NCI-H510A (cell line): ENCODE measurements at places on chromosomes 12 and 14.

DNA sequence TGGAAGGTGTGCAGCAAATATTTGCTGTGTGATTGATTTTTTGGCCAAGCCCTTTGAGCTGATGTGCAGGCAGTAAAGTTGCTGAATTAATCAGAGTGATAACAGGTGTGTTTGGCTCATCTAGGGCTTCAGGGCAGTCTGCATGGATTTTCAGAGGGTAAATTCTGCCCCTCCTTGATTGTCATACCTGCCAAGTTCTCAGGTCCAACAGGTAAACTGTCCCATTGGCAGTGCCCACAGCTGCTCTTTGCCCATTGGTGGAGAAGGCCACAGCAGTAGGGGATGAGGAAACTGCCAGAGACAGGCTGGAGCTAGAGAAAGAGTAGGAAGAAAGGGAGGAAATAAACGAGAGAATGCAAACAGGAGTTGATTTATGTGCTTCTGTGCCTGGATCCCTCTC, 33.6 kb downstream of the TEP1 start:
- DNase-seq = no peak

GRCh38 chr14:20343862-20344220, 406 bp downstream of the PARP2 start:
- no peak for DNase-seq

- no peak for DNase-seq
Observed at GRCh38 chr14:51465486-51465885, 186.2 kb upstream of the FRMD6 start.

GRCh38 chr12:110865521-110865920, 18.7 kb downstream of the CCDC63 start:
- no peak for DNase-seq

DNA sequence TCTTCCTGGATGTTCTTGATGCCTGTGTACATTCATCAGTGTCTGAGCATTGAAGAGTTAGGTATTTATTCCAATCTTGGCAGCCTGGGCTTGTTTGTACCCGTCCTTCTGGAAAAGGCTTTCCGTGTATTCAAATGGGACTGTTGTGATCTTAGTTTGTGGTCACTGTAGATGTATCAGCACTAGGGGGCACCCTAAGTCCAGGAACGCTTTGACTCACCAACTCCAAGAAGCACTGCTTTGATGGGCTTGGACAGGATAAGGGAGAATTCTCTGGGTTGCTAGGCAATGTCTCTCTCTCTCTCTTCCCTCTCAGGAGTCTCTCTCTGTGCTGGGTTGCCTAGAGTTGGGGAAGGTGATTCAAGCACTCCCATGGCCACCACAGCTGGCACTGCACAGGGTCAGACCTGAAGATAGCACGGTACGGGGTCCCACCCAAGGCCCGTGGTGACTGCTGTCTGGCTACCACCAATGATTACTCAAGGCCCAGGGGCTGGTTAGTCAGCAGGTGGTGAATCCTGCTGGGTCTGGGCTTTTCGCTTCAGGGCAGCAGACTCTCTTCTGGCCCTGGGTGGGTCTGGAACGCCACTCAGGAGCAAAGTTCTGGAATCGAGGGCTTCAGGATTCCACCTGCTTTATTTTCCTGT, 211.1 kb upstream of the RGS6 start:
- DNase-seq = no peak

- no peak for DNase-seq
Observed at GRCh38 chr14:75803765-75804164, 142.7 kb downstream of the TTLL5 start.

DNA sequence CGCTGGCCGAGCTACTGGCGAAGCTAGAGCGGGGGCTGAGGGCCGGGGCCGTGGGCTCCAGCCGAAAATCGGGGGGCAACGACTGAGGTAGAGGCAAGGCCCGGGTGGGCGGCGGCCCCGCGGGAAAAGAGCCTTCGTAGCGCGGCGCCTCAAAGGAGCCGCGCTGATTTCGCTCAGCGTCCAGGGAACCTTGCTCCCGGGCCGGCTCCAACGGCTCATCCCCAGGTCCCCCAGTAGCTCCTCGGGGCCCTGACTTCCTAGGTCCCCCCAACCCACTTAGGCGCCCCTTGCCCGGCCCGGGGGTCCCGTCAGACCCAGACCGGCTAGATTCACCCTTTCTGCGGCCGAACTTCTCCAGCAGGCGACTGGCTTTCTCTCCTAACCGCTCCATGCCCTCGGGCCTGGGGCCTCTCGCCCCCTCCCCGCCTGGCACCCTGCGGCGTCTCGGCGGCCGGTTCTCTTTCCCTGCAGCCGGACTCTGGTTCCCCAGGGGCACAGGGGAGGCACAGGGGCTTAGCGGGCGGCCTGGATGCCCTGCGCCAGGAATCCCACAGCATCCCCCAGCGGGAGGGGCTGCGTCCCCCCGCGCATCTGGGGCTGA, 375 bp downstream of the AJUBA start:
- no peak for DNase-seq

GRCh38 chr14:92486881-92487280, 26.7 kb upstream of the RIN3 start:
- DNase-seq = no peak

DNA sequence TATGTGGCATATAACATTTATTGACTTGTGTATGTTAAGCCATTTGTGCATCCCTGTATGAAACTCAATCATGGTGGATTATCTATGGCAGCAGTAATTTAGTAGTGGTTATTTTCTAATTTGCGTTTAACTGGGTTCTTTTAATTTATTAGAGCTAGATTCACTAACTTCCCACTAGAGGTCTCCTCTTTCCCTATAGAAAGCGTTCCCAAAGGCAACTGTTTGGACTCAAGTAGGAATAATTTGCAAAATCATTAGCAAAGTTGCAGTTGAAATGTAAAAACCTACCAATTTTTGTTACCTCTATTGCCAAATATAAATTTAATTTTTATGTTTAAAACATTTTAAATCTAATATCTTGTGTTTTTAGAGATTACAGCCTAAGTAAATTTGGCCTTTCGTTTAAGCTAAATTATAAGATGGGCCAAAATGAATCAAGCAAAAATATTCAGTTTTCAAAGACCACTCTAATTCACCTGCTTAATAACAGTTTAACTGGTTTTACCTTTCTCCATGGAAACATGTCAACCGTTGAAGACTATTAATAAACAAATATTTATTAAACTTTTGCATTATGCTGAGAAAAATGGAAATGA, 6.0 kb downstream of the DMAC2L start:
- no peak for DNase-seq

DNA sequence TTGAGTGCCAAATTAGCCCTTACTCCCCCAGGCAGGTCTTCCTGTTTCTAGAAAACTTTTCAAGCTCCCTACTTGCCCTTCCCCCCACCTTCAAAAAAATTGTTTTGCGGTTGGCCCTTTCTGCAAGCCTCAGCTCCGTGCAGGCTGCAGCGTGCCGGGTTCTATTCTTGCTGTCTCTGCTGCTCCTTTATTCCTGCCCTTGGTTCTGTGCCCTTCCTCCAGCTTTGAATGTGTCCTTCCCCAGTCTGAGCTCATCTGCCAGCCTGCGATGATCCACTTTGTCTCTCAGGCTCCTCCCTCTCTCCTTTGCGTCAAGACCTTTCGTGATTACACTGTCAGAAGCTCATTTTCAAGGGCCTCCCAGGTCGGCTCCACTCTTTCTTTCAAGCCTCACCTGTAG, 98.6 kb downstream of the IRF2BPL start:
- DNase-seq = peak; percentile 57

DNA sequence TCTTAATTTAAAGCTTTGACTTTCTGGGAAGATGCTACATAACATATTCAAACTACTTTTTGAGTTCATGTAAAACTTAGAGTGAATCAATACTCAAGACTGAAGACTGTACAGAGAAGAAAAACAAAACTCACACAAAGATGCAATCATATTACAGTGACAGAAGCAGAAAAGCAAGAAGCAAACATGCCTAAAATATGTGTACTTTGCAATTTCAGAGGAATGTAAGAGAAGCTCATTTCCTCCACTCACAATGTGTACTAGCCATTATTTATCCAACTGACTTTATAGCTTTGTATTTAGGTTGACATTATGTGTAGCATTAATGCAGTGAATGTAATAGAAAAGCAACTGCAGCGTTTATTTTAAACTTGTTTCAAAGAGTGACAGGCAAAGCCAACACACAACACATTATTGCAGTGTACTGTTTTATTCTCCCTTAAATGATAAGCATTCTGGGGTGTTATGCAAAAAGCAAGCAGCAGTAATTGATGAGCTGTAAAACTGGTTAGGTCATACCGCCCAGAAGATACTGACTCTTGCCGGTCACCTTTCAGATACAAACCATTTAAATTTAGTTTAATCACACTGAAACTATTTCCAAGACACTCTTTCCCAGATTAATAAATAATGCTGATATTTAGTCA, 88.2 kb upstream of the PAWR start:
- no peak for DNase-seq

DNA sequence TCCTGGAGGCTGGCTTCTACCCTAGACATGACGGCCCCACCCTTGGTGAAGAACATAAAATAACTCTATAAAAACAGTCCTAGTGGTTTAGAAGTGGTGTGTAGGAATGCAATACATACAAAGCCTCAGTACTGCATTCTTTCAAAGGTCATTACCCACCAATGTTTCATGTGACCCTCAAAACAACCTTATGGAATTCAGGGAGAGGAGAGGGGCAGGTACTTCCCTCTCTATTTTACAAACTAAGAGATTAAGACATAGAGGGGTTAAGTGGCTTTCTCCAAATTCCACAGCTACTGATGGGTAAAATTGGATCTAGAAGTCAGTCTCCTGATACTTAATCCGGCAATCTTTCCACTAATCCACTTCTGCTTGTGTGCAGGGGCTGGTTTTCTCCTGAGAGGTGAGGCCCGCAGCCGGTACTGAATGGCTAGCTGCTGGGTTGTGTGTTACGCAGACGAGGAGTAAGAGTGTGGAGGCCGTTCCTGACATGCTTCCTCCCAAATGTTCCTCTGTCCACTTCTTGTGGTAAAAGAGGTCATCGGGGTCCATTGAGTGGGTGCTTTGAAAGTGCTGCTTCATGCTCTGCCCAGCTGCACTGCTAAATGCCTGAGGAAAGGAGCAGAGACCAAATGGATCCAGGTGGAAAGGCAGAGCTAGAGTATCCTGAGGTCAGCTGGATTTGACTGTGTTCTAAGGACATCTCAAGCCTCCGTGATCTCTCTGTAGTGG, 16.2 kb downstream of the SLC7A8 start:
- DNase-seq = no peak

- DNase-seq = no peak
Observed at GRCh38 chr14:92973798-92974372, 50.9 kb downstream of the CHGA start.

GRCh38 chr12:119179335-119180021, 747 bp downstream of the HSPB8 start:
- DNase-seq = no peak

- DNase-seq = no peak
Observed at GRCh38 chr12:130177635-130178242, 15.5 kb downstream of the FZD10 start.

- no peak for DNase-seq
Observed at GRCh38 chr14:74239848-74240793, 872 bp downstream of the VSX2 start.

- no peak for DNase-seq
Observed at GRCh38 chr12:106906715-106907114, 49.0 kb upstream of the TMEM263 start.

- no peak for DNase-seq
Observed at GRCh38 chr12:99670635-99671034, 23.1 kb downstream of the GARIN6 start.

DNA sequence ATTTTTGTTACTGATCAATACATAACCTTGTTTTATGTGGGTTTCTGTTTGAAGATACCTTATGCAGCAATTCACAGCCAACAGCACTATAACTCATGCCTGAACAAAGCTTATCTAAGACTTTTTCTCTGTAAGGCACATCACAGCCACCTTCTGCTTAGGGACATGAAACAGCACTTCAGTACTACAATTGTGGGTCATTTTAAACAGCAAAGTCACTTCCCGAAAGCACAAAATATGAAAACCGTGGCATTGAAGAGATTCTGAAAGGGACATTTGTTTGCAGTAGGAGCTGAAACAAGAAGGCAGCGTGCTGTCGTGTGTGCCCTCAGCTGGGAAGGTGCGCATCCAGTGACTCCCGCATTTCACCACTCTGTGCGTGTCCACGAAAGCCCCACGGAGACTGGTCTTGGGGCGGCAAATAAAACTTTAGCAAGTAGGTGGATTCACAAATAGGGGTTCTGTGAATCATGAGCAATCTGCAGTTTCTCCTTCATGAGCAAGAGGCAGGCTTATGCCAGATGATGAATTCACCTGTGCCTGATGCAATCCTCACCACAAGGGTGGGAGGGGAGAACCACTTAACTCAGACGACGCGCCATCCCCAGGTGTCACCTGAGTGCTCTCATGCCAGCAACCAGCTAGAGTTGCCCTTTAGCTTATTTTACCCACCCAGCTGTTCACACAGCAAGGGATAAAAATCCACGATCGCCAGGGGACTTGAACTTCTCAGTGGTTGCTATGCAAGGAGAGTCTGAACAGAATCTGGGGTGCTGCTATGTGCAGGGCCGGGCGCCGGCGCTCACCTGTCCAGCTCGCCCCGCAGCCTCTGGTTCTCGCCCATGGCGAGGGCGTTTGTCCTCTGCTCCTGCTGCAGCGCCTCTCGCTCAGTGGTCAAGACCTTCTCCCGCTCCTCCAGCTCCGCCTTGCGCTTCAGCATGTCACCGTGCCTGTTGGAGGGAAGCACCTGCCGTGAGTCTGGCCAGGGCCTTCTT, 54.9 kb upstream of the GPR68 start:
- DNase-seq = peak; percentile 75

- DNase-seq = no peak
Observed at GRCh38 chr14:90577661-90578282, 180.9 kb downstream of the CALM1 start.

DNA sequence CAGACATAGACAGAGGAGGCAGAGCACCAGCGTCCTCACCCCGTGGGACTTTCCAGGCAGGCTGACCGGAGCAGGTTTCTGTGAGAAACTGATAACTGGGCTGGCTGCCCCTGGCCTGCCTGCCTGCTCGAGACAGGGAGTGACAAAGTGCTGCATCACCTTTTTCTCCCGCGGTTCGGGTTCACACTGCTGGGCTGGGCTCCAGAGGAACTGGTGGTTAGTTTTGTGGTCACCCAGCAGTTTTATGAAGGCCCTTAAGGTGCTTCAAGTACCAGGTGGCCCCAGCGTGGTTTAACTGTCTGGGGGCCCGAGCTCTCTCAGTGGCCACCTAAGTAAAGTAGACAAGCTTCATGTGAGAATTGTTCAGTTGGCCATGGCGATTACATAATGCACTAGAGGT, 1073.6 kb downstream of the BCL11B start:
- DNase-seq = no peak

GRCh38 chr12:6605421-6606330, 1.5 kb downstream of the CHD4 start:
- no peak for DNase-seq
